CD4-positive, alpha-beta T cell treated with Interleukin-21 for 1 hour (primary cell): ENCODE measurements at places on chromosomes 6 and 20.

GRCh38 chr20:14966808-14967207 lies 629.4 kb upstream of the FLRT3 start:
- no peak for DNase-seq

- DNase-seq: no peak
Measured at GRCh38 chr6:90386399-90387382, 90.0 kb upstream of the BACH2 start.

GRCh38 chr20:21632735-21633053 lies 72.8 kb upstream of the PAX1 start:
- no peak for DNase-seq

DNA sequence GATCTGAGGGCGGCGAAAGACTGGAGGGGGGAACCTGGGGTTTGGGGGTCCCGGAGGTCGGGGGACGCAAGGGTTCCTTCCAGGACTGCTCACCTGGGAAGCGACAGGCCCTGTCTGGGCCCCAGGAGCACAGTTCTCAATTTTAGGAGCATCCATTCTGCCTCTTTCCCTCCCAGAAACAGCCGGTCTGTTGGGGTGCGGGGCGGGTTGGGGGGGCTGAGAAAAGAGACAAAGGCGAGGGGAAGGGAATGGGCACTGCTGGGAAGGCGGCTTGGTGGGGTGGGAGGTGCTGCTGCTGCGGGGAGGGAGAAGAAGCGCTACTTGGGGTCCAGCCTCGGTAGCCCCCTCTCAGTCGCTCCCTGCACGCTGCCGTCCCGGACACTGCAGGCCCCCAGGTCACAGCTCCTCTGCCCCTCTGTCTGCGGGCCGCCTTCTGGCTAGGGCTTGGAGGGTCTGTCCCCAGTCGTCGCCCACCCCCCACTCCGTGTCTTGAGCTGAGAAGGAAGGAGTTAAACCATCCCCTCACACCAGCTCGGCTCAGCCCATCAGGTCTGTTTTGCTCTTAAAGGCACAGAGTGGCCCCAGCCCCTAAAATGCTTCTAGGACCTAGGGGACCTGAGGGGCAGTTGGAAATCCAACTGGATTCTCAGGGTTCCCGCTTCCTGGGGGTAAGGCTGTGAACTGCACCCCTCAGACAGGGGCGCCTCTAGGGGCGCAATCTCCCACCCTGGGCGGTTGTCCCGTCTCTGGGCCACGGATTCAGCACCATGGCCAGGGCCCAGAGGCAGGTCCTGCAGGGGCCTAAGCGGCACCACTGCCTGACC lies 690 bp downstream of the GDAP1L1 start:
- peak; percentile 2 for DNase-seq

GRCh38 chr20:53550280-53551187 lies 43.1 kb downstream of the ZNF217 start:
- no peak for DNase-seq

- no peak for DNase-seq
Measured at GRCh38 chr6:7628909-7629308, 38.9 kb downstream of the SNRNP48 start.

- DNase-seq: peak; percentile 60
Measured at GRCh38 chr6:36114798-36115408, 15.4 kb upstream of the MAPK13 start.

DNA sequence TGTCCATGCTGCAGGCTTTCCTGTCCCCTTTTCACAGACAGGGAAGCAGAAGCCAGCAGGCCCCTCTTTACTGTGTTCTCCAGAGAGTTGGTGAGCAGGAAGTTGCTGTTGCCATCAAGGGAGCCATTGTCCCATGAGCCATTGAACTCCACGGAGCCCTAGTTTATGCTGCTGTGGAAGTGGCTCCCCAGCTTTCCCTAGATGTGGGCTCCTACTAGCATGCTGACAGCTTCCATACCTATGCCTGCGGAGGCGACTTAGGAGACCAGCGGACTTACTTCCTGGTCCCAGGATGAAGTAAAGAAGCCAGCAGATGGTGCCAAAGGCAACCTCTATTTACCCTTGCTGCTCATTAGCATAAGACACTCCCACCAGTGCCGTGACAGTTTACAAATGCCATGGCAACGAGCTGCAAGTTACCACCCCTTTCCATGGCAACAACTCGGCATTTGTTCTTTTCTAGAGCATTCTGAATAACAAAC lies 30.8 kb upstream of the FKBP1A start:
- DNase-seq: peak; percentile 31

GRCh38 chr6:7669742-7670141 lies 56.2 kb upstream of the BMP6 start:
- DNase-seq: no peak

DNA sequence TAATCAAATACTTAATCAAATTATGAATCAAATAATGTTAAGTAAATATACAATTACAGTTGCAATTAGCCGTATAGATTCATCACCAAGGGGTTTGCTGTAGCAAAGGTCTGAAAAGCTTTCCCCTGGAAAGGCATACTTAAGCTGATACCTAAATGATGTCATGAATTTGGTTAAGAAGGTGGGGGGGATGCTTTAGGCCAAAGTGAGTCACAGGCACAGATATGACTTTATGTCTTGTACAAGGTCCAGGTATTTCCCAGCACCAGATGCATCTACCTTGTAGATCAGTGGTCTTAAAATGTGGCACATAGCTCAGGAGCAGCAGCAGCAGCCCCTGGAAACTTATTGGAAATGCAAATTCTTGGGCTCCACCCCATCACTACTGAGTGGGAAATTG lies 557.3 kb upstream of the CDH4 start:
- no peak for DNase-seq
